ENCODE measurements at places on chromosomes 13 and 19. TPM values are rescaled to one million over a fixed set of nuclear protein-coding genes. Genes with fewer than 3 reads are reported as not detected.

- H3K27me3 ChIP-seq, result peaks cover 11% of the 10 kb centered on the region
- no peaks in the 10 kb centered on the region for H3K4me1 ChIP-seq
- H3K36me3 ChIP-seq, result no peaks in the 10 kb centered on the region
- no peak overlapping the region for H3K4me3 ChIP-seq
- no peak for DNase-seq
- H3K27ac ChIP-seq, result no peak overlapping the region
Measured at GRCh38 chr19:33638167-33639034, 16.6 kb downstream of the CHST8 start.

- peaks cover 9% of the 10 kb centered on the region for H3K4me1 ChIP-seq
- peaks cover 74% of the 10 kb centered on the region for H3K27me3 ChIP-seq
- H3K27ac ChIP-seq, result no peak overlapping the region
Measured at GRCh38 chr13:25172303-25172630, 179 bp upstream of the AMER2 start.

GRCh38 chr13:45752510-45752909 lies 50.4 kb downstream of the CBY2 start:
- DNase-seq, result no peak
- no peaks in the 10 kb centered on the region for H3K36me3 ChIP-seq
- no peak overlapping the region for H3K27ac ChIP-seq

The MISP3 gene
- total RNA-seq, result 0.20 TPM
